IMR-90 (cell line): ENCODE measurements at places on chromosomes 4 and X. TPM values are rescaled to one million over a fixed set of nuclear protein-coding genes. Genes with fewer than 3 reads are reported as not detected.

GRCh38 chrX:12452268-12452667, 314.0 kb downstream of the FRMPD4 start:
- no peak overlapping the region for H3K27ac ChIP-seq
- no peak overlapping the region for H3K4me3 ChIP-seq
- no peak for DNase-seq
- H3K36me3 ChIP-seq = no peaks in the 10 kb centered on the region
- H3K27me3 ChIP-seq = no peaks in the 10 kb centered on the region
- H3K4me1 ChIP-seq = 0 out of 2 replicates have a peak, but pooled peaks cover 1% of the 10 kb centered on the region

PRDM8 gene
- 5.0 and 5.7 TPM in 2 replicates for total RNA-seq

DNA sequence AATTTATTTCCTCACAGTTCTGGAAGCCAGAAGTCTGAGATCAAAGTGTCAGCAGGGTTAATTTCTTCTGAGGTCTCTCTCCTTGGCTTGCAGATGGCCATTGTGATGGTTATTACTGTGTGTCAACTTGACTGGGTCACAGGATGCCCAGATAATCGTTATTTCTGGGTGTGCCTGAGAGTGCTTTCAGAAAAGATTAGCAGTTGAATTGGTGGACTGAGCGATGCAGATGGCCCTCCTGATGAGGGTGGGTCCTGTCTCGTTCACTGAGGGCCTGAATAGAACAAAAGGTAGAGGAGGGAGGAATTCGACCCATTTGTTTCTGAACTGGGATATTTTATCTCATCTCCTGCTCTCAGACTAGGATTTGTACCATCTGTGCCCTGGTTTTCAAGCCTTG, 15.7 kb downstream of the SMIM43 start:
- no peak overlapping the region for H3K4me3 ChIP-seq
- H3K4me1 ChIP-seq = peaks cover 6% of the 10 kb centered on the region
- no peak overlapping the region for H3K27ac ChIP-seq
- no peaks in the 10 kb centered on the region for H3K36me3 ChIP-seq

UBE2D3 gene
- total RNA-seq = 387 and 407 TPM in 2 replicates

GRCh38 chr4:151021637-151022334, 6.7 kb upstream of the LRBA start:
- no peak overlapping the region for H3K4me3 ChIP-seq
- H3K27ac ChIP-seq = no peak overlapping the region
- no peaks in the 10 kb centered on the region for H3K36me3 ChIP-seq
- no peaks in the 10 kb centered on the region for H3K4me1 ChIP-seq
- DNase-seq = no peak

GRCh38 chr4:48499551-48500066, 9.6 kb downstream of the ZAR1 start:
- no peak overlapping the region for H3K27ac ChIP-seq
- H3K27me3 ChIP-seq = no peaks in the 10 kb centered on the region
- DNase-seq = no peak
- no peaks in the 10 kb centered on the region for H3K4me1 ChIP-seq
- H3K36me3 ChIP-seq = peaks cover 12% of the 10 kb centered on the region
- no peak overlapping the region for H3K4me3 ChIP-seq

- peak; percentile 35 for DNase-seq
- H3K36me3 ChIP-seq = no peaks in the 10 kb centered on the region
- H3K27me3 ChIP-seq = peaks cover 3% of the 10 kb centered on the region; the same call in 1 of the 2 replicates
- H3K4me1 ChIP-seq = no peaks in the 10 kb centered on the region
- H3K4me3 ChIP-seq = no peak overlapping the region
- no peak overlapping the region for H3K27ac ChIP-seq
Observed at GRCh38 chr4:87985097-87985886, 9.8 kb downstream of the SPP1 start.

DNA sequence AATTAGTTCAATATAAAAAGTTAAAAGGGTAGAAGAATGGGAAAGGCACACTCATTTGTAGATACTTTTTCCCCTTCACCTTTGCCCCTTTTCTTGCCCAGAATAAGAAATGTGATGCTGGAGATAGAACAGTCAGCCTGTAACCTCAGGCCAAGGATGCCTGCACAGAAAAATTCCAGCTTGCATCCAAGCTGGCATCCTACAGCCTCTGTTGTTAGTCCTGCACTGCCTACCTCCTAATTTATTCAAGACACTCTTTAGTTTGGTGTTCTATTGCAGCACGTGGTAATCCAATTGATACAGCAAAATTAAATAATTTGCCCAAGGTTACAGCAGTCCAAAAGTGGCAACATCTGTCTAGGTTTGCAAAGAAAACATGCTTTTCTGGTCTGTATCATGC, 9.7 kb upstream of the USO1 start:
- peak overlapping the region; percentile 23; the same call in 1 of the 2 replicates for H3K27ac ChIP-seq
- peaks cover 13% of the 10 kb centered on the region for H3K4me1 ChIP-seq
- no peaks in the 10 kb centered on the region for H3K27me3 ChIP-seq
- H3K4me3 ChIP-seq = no peak overlapping the region
- DNase-seq = no peak
- H3K36me3 ChIP-seq = no peaks in the 10 kb centered on the region

GLOD5 gene
- not detected in 2 replicates for total RNA-seq

DNA sequence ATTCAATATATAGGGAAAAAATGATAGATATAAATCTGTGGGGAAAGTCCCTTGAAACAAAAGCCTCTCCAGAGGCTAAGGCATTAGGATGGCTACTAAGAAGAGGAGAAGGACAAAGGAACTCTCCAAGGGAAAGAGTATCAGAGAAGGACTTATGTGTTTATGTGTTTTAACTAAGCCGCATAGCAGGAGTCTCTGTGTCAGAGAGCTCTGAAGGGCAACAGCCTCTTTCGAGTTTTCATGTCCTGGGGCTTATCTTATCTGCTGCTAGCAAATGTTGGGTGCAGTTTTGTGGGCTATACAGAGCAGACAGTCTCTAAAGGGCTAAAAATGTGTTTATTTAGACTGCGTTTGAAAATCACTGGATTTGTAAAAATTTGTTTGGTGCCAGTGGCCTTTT, 1145.6 kb upstream of the DIAPH2 start:
- no peak overlapping the region for H3K4me3 ChIP-seq
- no peak for DNase-seq
- H3K36me3 ChIP-seq = no peaks in the 10 kb centered on the region
- no peak overlapping the region for H3K27ac ChIP-seq

TCEAL8 gene
- total RNA-seq = 31.5 and 91.4 TPM in 2 replicates

DNA sequence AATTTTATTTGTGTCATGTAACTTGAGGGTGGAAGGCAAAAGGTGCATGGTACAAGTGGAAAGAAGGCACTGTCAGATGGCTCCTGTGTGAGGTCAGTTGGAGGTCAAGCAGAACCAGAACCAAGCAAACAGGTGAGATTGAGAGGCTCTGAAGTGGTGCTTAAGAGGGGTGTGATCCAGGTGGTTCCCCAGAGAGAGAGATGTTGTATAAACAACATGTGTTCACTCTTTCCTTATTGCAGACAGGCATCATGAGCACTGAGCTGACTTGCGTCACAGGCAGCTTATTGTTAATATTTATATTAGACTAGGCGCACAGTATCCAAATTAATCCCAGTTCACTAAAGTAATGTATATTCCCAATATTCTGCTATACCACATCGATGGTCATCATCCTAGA, 56.8 kb downstream of the CXCL13 start:
- H3K27me3 ChIP-seq = peaks cover 3% of the 10 kb centered on the region; the same call in 1 of the 2 replicates
- no peak overlapping the region for H3K27ac ChIP-seq
- H3K36me3 ChIP-seq = no peaks in the 10 kb centered on the region
- no peak overlapping the region for H3K4me3 ChIP-seq

DNA sequence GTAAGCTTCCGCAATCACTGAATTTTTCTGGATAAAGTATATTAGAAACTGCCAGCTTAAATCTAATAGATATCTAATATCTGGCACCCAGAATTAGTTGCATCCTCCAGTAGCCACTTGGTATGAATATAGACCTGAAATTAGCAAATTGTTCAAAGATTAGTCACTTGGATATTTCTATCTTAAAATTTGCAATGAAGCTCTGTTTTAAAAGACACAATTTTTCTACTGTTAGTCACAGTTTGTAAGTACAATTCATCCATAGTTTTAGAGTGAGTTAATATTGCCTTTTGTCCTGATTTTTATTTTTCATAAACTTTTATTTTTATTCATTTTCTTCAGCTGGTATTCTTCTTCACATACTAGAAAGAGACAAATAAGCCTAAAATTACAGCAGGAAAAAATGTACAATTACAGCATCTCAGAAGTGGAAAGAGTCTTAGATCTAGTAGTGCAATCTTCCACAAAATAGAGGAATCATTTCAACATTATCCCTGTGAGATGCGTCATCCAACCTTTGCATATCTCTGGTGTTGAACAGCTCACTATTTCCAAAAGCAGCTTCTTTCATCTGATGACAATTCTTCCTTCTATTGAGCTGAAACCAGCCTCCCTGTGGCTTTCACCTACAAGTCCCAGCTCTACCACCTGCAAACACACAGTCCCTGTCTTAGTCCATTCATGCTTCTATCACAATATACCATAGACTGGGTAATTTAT, 190.0 kb upstream of the AR start:
- DNase-seq = no peak
- H3K27me3 ChIP-seq = no peaks in the 10 kb centered on the region
